Common myeloid progenitor, CD34-positive (primary cell): ENCODE measurements at places on chromosomes 11 and 22.

GRCh38 chr11:8338138-8338537, 74.5 kb upstream of the LMO1 start:
- no peak for DNase-seq

GRCh38 chr22:36611241-36611976, 82.4 kb upstream of the EIF3D start:
- DNase-seq: no peak

DNA sequence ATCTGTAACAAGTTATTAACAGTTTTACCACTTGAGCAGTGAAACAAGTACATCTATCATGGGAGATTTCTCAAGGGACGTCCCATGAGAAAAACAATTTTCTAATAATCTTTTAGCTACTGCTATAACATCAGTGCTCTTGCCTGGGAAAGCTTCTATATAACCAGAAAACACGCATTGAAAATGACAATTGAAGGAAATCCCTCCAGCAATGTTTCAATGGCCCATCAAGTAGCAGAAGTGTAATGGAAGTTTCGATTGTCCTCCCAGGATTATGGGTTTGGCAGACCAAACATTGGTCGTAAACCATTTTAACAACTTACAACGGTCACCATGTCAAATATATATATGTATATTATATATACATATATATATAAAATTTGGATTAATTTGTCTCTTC, 8.0 kb upstream of the PRR33 start:
- no peak for DNase-seq

DNA sequence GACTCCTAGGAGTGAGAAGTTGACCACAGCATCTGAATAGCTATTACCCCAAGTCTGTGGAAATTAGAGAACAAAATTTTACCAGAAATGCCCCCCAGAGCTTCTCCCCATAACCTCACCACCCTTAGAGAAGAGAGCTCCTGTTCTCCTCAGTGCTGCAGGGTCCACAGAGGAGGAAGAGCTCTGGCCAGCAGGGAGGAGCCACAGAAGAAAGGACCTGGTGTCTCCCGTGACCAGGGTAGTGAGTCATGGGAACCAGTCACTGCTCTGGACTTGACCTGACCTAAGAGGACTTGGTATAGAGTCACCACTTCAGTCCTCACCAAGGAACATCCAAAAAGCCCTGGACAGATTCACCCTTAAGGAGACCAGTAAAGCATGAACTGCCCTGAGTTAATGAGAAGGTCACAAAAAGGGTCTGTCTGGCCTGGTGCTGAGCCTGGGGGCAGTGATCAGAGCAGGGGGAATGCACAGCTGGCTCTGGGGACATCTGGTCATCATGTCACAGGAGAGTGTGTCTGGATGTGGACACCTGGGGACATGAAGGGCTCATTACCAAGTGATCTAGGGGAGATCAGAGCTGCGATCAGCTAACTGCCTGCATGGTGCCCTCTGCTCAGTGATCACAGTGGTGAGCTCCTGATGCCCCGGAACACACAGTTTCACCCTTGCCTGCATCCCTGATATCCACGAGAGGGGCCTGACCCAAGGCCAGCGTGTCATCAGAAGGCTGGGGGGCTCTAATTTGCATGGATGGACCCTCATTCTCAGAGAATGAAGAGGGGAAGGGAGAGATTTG, 103.3 kb upstream of the TOP3B start:
- DNase-seq: no peak

DNA sequence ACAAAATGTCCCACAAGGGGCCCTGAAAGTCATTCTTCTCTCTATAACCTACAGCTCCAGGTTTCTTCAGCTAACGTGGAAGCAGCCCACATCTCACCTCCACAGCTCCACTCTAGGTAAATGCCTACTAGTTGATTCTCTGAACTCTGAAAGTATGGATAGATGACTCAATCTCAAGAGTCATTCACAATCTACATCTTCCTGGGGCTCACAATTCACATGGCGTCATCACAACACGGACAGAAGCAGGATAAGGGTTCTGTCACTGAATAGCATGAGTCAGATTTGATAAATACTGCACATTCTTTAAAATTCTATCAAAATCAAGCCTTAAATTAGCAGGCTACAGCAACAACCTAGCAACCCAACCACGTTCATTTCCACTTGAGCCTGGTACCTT, 96.3 kb downstream of the PLEKHA7 start:
- DNase-seq: no peak

- DNase-seq: no peak
Measured at GRCh38 chr11:119525867-119526196, 102.9 kb upstream of the THY1 start.

- DNase-seq: no peak
Measured at GRCh38 chr11:30489511-30489910, 96.6 kb downstream of the MPPED2 start.

DNA sequence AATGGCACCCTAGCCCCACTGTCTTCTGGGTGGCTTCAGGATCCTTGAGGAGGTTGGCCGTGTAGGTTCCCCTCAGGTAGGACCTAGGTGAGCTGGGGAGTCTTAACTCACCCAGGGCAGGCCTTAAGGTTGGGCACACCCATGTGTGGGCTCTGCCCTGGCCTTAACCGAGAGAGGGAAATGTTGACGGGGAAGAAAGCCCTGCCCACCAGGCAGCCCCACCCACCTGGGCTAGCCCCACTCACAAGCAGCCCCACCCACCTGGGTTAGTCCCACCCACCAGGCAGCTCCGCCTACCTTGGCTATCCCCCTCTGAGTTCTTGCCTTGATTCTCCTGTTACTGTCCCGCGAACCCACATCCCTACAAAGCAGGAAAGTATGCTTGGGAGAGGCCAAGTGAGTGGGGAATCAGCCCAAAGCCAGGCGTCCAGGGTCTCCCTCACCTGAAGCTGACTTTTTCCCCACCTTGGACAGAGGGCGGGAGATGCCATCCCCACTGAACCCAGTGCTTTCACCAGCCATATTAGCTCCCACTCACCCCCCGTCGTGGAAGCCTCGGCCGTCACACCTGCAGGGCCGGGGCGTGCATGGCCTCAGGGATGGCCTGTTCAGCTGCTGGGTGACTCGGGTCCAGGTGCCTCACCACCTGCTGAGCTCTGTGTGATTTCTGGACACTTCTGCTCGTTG, at the start of gene MYEOV:
MYEOV (plus strand) TSS at position 337 of the 687 bp plus-strand sequence. CDS start 1,200 bp downstream, outside the sequence.
- DNase-seq: peak; percentile 42

DNA sequence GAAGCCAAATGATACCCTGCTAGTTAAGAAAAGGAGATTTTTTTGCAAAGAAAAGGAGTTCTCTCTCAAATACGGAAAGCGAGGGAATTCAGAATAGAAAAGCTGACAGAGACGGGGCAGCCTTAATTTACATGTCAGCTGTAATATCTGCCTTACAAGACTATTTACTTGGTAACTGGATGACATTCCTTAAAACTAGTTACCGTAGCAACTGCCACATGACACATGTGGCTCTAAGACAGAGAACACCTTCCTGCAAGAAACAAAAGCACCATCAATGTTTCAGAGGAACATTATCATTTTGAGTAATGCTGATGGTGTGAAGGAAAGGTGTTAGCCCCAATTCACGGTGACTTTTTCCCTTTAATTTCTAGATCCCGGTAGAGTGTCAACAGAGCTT, 222.1 kb downstream of the LRRC4C start:
- DNase-seq: no peak

GRCh38 chr22:25365491-25366261, 146.2 kb downstream of the CRYBB2 start:
- no peak for DNase-seq

- DNase-seq: peak; percentile 68
Measured at GRCh38 chr11:122796128-122796717, 42.1 kb upstream of the CRTAM start.

DNA sequence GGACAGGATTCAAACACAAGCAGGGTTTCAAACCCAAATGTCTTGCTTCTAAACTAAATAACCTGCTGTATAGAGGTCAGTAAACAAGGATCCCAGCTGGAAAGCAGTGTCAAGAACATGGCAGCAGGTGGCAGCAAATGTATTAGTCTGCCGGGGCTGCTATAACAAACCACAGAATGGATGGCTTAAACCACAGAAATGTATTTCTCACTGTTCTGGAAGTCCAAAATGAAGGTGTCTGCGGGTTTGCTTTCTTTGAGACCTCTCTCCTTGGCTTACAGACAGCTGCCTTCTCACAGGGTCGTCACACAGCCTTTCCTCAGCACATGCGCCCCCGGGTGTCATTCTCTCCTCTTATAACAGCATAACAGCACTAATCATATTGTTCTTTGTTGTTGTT, 65.1 kb upstream of the LRRC55 start:
- DNase-seq: peak; percentile 65

DNA sequence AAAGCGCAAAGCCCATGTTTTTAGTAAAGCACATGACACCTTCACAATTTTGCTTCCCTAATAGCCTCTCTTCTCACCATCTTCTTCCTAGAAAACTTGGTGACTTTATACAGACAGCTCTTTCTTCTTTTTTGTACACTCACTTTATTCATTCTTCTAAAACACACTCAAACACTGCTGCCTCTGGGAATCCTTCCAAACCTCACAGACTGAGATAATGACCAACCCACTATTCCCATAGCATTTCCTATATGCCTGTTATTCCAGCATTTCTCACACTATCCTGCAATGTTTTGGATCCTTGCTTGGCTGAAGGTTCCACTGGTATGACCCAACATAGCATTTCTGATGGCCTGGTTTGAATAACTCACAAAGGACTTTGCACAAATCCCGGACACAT, 442.1 kb upstream of the CCDC90B start:
- no peak for DNase-seq

DNA sequence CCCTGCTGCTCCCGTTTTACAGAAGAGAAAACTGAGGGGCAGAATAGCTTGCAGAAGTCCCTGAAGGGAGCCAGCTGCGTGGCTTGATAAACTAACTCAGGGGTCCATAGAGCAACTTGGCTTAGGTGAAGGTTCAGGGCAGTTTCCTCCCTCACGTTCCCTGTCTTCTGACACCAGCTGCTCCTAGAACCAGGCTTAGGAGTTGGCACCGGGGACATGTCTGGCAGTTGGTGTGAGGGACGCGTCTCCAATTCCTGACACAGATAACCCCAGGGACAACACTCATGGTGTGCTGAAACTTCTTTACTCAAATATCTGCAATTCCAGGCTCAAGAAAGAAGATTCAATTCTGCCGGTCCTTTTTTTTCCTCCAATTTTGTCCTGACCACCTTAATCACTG, 85.7 kb downstream of the DSCAML1 start:
- DNase-seq: no peak

DNA sequence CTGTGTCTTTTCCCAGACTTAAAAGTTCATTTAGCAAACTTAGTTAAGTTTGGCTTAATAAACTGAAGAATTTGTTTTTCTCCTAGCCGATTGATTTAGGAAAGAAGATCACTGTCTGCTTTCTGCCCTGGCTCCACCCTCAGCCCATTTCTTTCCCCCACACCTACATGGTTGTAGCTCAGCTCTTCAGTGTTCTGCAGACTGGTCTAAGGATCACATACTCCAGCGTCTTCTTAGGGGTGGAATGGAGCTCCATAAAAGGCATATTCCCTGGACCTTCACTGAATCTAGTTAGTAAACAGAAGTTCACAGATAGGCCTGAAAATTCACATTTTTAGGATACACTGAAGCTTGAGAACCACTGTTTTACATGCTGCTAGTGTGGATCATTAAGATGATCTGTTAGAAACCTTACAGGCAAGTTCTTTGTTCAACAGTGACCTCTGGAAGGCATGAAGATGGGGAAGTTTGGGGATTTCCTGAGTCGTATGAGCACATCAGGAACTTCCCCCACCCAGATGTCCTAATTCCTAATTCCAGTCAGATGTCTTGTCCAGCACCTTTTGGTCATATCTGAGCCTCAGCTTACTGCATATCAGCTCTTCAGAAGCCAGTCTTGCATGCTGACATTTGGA, 16.8 kb downstream of the PIWIL4 start:
- peak; percentile 13 for DNase-seq

- peak; percentile 48 for DNase-seq
Measured at GRCh38 chr11:64285885-64286800, 495 bp downstream of the GPR137 start.

DNA sequence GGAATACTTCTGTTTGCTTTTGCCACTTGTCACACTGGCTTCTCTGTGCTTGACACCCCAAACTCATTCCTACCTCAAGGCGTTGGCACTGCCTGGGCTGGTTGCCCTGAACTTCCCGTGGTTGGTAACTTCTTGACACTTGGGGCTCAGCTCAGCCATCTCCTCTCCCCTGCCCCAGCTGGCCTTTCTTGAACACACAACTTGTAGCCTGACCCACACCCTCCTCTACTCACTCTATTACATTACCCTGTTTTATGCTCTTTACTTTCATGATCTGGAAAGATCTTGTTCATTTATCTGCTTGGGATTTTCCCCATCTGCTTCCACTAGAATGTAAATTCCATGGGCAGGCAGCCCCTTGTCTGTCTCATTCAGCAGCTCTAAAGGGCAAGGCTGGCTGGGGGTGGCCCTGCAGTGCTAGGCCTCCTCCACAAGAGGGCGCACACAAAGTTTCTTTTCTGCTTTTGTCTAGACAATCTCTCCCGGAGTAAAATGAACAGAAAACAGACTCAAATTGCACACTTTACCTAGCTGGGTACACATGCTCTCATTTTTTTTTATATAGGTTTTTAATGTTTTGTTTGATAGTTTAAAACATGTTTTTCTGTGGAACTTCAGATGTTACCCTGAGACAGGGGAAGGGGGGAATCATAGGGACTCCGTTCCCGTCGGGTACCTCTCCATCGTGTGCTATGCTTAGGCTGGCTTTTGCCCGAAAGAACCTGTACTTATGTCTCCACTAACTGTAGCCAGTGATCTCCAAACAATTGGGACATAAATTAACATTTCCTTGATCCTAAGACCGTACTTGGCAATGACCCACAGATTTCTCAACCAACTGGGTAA, 16.4 kb upstream of the MRGPRX2 start:
- peak; percentile 32 for DNase-seq

GRCh38 chr11:71447791-71448256, 369 bp downstream of the DHCR7 start:
- no peak for DNase-seq

GRCh38 chr11:93000511-93001476, 31.3 kb downstream of the MTNR1B start:
- no peak for DNase-seq
